ENCODE measurements at places on chromosomes 4 and X.

GRCh38 chr4:10007793-10008608 is 13.3 kb downstream of the SLC2A9 start:
- no peak for DNase-seq

DNA sequence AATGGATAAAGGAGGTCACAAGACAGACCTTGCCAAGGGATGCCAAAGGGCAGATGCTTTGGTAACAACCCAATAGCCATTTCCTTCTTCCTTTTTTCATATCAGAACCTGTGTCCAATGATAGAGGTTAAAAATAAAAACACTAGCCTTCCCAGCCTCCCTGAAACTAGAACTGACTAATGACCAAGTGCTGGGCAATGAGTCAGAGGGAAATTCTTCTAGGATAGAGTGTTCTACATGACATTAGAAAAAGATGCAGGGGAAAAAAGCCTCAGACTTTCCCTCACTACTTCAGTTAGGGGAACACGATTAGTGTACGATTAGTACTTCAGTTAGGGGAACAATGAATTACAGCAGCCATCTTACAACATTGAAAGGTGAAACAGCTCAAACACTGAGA is 29.3 kb upstream of the FAM47C start:
- DNase-seq, result no peak

GRCh38 chrX:128691872-128692271 is 639.7 kb upstream of the ACTRT1 start:
- DNase-seq, result no peak

DNA sequence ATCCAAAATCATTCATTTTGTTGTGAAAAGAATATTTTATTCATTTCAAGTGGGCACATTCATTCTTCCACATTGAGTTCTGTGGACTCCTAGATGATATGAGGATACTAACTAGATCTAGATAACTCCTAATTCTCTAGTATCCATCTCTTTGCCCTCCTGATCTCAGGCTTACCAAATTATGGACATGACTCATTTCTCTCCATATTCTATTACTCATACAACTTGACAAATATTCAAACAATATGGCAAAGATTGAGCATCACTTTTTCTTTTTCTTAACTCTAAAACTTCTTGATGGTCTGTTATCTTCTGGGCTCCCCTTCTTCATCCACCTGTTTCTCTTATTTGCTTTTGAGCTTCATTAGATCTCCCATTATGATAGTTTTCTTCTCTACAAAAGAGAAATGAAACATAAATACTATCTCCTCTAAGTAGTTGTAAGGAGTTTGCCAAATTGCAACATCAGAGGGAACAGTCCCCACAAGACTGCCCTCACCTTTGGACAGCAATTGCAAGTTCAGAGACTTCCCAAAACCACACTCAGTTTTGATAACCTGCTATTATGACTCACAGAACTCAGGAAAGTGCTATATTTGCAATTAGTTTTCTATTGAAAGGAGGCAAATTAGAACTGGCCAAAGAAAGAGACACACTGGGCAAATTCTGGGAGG is 422.9 kb downstream of the SPRY1 start:
- DNase-seq, result no peak

- no peak for DNase-seq
Observed at GRCh38 chrX:142134533-142134932, 70.6 kb downstream of the MAGEC2 start.

DNA sequence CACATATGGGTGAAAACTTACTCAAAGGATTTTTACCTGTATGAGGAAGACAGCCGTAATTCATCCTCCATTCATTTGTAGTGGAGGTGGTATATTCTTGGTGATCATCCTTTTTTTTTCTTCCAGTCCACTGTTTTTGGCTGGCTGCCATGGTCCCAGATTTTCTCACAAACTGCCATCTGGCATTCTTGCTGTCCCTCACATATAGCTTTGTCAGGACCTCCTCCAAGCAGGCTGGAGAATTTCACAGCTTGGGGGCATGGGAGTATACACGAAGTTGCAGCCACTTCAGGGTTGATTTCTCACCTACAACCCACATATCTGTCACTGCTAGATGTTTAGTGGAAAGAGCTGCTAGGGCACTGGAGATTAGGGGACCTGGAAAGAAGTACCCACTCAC is 401.0 kb downstream of the IL1RAPL1 start:
- no peak for DNase-seq

GRCh38 chrX:106220177-106220576 is 52.1 kb downstream of the PWWP3B start:
- no peak for DNase-seq

DNA sequence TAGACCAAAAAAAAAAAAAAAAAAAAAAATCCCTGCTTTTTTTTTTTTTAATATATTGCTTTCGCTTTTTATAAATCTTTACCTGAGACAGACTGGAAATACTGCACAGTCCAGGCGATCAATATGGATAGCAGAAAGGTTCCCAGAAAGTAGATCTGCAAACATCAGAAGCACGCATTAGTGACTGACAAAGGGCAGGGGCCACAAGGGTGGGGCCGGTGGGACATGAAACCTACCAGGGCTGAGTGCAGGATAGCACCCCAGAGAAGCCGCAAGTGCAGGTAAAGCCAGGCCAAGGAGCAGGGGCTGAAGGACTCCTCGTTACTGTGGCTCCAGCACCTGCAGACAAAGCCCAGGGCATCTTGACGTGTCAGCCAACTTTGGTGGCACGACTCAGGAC is 101.8 kb downstream of the SLC34A2 start:
- no peak for DNase-seq

All from activated T-helper 1 cell treated with anti-CD3 and anti-CD28 coated beads, Interleukin-2, amount 50 U/mL, for 16 hours (primary cell).